ENCODE measurements at places on chromosomes 5 and 9.

DNA sequence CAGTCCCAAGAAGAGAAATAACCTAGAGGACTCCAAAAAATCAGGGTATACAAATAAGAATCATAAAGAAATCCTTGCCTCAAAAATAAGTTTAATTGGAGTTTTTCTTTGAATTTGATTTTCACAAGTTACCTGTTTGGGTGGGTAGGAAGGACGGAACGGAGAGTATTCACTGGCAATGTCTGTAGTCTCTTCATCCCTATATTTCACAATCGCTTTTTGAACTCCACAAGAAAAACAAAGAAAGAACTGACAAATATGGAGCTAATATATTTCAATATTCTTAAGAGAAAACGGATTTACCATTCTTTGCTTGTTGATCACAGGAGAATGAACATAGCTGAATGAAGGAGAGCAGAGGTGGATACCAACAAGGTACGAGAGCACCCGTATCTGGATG is 30.1 kb downstream of the MTMR12 start:
- no peak for DNase-seq

- no peak for DNase-seq
Measured at GRCh38 chr9:70535546-70536323, 121.3 kb upstream of the KLF9 start.

GRCh38 chr9:37033682-37034304 is at the start of gene PAX5:
Gene PAX5 (minus strand): TSS chr9:37034268. CDS start chr9:37034031, 237 bp downstream.
- no peak for DNase-seq

GRCh38 chr5:36886791-36887190 is 10.2 kb downstream of the NIPBL start:
- DNase-seq, result no peak
